ENCODE measurements at places on chromosomes 4 and X. TPM values are rescaled to one million over a fixed set of nuclear protein-coding genes. Genes with fewer than 3 reads are reported as not detected.

DNA sequence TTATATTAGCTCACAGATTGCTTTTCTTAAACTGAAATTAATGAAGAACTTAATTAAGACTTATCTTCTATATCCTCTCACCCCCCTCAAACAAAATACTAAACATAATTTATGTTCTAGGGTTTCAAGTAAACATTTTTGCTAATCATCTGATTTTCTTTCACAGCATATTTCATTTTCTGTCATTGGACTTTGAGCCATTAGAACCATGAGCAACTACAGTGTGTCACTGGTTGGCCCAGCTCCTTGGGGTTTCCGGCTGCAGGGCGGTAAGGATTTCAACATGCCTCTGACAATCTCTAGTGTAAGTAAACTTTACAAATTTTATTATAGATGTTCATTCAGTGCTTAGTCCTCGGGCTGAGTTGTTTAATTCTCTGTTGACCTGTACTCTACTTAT is 3.3 kb downstream of the PDLIM5 start:
- peaks cover 28% of the 10 kb centered on the region for H3K4me1 ChIP-seq
- H3K27ac ChIP-seq, result no peak overlapping the region
- H3K4me3 ChIP-seq, result no peak overlapping the region
- no peak for DNase-seq
- H3K36me3 ChIP-seq, result peaks cover 2% of the 10 kb centered on the region

DNA sequence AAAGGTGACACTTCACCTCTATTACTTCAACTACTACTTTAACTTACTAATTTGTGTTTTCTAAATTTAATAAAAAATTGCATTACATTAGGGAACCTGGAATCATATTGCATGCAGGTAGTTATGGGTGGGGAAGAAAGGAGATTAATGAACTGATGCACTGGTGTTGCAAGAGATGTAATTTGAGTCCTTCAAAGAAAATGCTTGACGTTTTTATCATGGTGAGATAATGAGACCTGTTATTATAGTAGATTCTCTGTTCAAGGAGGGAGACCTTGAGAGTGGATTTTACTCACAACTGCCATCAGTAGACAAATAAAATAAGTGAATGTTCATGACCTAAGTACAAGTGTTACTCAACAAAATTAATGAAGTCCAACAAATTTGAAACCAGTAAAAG is 26.4 kb upstream of the MED14 start:
- H3K27ac ChIP-seq, result no peak overlapping the region
- H3K36me3 ChIP-seq, result no peaks in the 10 kb centered on the region
- H3K4me3 ChIP-seq, result no peak overlapping the region
- no peak for DNase-seq
- H3K4me1 ChIP-seq, result no peaks in the 10 kb centered on the region

- H3K27ac ChIP-seq, result no peak overlapping the region
- H3K36me3 ChIP-seq, result peaks cover 8% of the 10 kb centered on the region
- peaks cover 6% of the 10 kb centered on the region for H3K27me3 ChIP-seq
- peak overlapping the region; percentile 94 for H3K4me3 ChIP-seq
Observed at GRCh38 chr4:159105761-159106243, 2.9 kb downstream of the RAPGEF2 start.

GRCh38 chrX:71615954-71616353 is 2.4 kb downstream of the CXCR3 start:
- H3K27me3 ChIP-seq, result no peaks in the 10 kb centered on the region
- peak overlapping the region; percentile 91 for H3K4me3 ChIP-seq
- DNase-seq, result no peak
- H3K4me1 ChIP-seq, result peaks cover 67% of the 10 kb centered on the region
- H3K27ac ChIP-seq, result peak overlapping the region; percentile 90

DNA sequence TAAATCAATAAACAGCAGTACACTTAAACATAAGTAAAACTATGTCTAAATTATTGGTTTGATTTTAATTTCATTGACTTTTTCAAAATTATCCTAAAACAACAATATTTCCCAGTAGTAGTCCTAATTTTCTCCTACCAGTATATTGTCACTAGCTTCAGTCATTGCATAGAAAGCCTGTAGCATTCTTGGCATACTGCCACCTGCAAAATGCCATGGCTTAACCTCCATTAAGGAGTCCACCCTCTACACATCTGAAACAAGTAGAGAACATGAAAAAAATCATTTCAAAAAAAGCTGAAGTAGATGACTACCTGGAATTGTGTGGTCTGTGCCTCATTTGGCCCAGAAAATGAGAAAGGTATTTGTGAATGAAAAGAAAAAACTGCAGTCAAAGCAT is 348.5 kb downstream of the INPP4B start:
- no peaks in the 10 kb centered on the region for H3K27me3 ChIP-seq
- H3K36me3 ChIP-seq, result peaks cover 5% of the 10 kb centered on the region
- H3K27ac ChIP-seq, result no peak overlapping the region
- no peaks in the 10 kb centered on the region for H3K4me1 ChIP-seq
- H3K4me3 ChIP-seq, result no peak overlapping the region

- H3K27ac ChIP-seq, result no peak overlapping the region
- no peaks in the 10 kb centered on the region for H3K36me3 ChIP-seq
- DNase-seq, result no peak
- H3K4me3 ChIP-seq, result no peak overlapping the region
- peaks cover 7% of the 10 kb centered on the region for H3K4me1 ChIP-seq
Observed at GRCh38 chrX:13110433-13111324, 66.3 kb upstream of the FAM9C start.

DNA sequence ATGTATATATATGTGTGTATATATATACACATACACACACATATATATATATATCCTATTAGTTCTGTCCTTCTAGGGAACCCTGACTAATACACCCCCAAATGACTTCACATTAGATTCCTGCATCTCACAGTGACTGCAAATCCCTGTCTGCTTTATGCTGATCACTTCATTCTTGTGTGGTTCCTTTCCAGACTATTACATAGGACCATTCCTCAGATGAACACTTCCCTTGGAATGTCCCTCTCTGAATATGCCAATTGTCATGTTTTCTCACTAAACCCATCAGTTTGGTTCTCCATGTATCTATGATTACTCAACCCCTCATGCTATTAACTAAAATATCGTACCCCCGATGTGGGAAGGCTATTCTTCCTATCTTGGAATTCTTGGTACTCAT is 605.2 kb upstream of the NR3C2 start:
- no peak overlapping the region for H3K4me3 ChIP-seq
- no peaks in the 10 kb centered on the region for H3K4me1 ChIP-seq
- no peak overlapping the region for H3K27ac ChIP-seq
- no peaks in the 10 kb centered on the region for H3K36me3 ChIP-seq
- DNase-seq, result no peak
- no peaks in the 10 kb centered on the region for H3K27me3 ChIP-seq

DNA sequence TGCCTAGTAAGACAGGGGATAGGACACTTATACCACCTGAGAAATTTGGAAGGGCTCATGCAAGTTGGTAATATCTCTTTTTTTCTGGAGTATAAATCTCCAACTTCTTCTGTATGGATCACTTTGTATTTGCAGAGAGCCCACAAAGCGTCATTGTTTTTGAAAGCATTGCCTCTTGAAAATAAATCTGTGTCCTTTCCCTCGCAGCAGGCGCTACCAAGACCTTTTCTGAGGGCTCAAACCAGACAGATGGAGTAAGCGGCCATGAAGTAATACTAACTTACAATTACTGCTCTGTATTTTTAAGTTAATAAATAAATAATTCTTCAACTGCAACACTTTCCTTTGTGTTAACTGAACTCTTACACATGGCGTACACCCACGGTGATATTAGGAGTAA is 56.0 kb upstream of the FBXW7 start:
- H3K27me3 ChIP-seq, result no peaks in the 10 kb centered on the region
- no peak for DNase-seq
- no peak overlapping the region for H3K27ac ChIP-seq
- H3K4me1 ChIP-seq, result peaks cover 2% of the 10 kb centered on the region

- H3K4me3 ChIP-seq, result no peak overlapping the region
- H3K27ac ChIP-seq, result no peak overlapping the region
- no peaks in the 10 kb centered on the region for H3K36me3 ChIP-seq
- DNase-seq, result no peak
Observed at GRCh38 chrX:11535156-11535919, 130.4 kb downstream of the ARHGAP6 start.

DNA sequence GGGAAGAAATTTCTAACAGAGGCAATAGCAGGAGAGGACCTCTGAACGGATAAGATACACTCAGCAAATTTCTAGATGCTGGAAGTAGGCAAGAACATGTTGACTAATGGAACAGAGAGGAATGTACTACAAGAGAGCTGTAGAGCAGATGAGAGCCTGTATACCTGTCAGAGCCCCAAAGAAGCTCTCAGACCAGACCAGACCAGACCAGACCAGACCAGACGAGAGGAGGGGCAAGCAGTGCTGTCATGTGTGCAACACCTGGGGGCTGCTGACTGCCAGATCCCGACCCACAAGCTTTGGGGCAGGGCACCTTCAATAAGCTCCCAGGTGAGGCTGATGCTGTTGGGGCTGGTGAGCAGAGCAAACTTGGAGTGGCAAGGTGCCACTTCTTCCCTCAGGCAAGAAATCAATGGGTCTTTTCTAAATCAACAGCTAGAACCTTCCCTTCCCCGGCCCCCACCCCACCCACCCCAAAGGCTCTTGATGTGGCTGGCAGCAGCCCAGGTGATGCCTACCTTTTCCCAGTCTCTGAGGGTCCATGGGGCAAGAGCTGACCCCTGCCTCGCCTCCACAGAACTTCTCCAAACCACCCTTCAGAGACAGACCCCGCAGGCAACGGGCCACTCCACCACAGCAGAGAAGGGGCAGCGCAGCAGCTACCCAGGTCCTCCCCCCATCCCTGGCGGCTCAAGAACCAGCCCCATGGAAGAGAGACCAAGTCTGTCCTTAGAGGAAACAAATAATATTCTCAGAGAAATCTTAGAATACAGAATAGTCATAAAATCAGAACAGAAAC is 32.7 kb downstream of the MECP2 start:
- H3K4me3 ChIP-seq, result no peak overlapping the region
- DNase-seq, result no peak

GRCh38 chr4:123452616-123453015 is 56.0 kb downstream of the SPRY1 start:
- no peaks in the 10 kb centered on the region for H3K36me3 ChIP-seq
- H3K27me3 ChIP-seq, result peaks cover 4% of the 10 kb centered on the region
- H3K27ac ChIP-seq, result no peak overlapping the region
- H3K4me1 ChIP-seq, result peaks cover 14% of the 10 kb centered on the region

GRCh38 chr4:112341033-112341432 is 43.9 kb downstream of the ALPK1 start:
- no peak overlapping the region for H3K4me3 ChIP-seq
- no peaks in the 10 kb centered on the region for H3K4me1 ChIP-seq
- H3K27ac ChIP-seq, result no peak overlapping the region

DNA sequence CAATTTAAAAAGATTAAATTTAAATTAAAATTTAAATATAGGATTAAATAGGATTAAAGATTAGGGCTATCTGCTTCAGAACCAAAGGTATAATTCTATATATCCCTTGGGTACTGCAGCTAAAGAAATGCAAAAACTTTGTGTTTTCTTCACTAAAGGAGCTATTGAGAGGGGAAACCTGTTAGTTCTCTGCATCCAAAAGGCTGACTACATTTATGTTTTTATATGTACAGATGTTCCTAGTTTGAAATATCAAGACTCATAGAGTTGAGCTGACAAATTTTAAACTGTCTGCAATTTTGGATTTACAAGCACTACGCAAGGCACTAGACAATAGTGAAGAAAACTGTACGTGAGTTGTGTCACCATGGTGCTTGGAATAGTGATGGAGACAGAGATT is 95.2 kb downstream of the CEP44 start:
- H3K27ac ChIP-seq, result no peak overlapping the region
- peaks cover 13% of the 10 kb centered on the region for H3K27me3 ChIP-seq
- no peaks in the 10 kb centered on the region for H3K36me3 ChIP-seq
- DNase-seq, result no peak

DNA sequence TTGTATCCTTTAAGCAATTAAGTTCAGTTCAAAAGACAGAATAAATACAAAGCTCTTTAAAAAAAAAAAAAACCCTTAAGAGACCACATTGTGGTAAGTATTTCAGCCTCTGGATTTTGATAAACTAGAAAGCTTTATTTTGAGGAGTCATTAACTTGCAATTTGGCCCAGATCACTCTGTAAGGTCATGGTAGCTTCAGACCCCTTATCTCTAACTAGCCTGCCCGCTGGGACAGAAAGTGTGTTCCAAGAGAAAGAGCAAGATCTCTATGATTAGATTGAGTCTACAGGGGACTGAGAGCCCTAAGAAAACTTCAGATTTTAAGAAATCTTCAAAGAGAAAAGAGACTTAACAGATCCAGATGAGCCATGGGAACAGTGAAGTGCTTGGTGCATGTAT is 45.6 kb downstream of the GALNT7 start:
- peaks cover 5% of the 10 kb centered on the region for H3K4me1 ChIP-seq
- H3K27ac ChIP-seq, result no peak overlapping the region
- H3K27me3 ChIP-seq, result no peaks in the 10 kb centered on the region

- DNase-seq, result no peak
- H3K27me3 ChIP-seq, result peaks cover 50% of the 10 kb centered on the region
Observed at GRCh38 chr4:153154007-153154975, 50.0 kb upstream of the TRIM2 start.

GRCh38 chr4:55475394-55476243 is 71.1 kb downstream of the CLOCK start:
- no peak overlapping the region for H3K4me3 ChIP-seq
- H3K27ac ChIP-seq, result no peak overlapping the region
- H3K36me3 ChIP-seq, result peaks cover 26% of the 10 kb centered on the region
- DNase-seq, result peak; percentile 39
- peaks cover 14% of the 10 kb centered on the region for H3K4me1 ChIP-seq

GRCh38 chr4:188869581-188869980 is 730.3 kb downstream of the TRIML1 start:
- no peak overlapping the region for H3K4me3 ChIP-seq
- no peak for DNase-seq
- no peaks in the 10 kb centered on the region for H3K36me3 ChIP-seq
- no peaks in the 10 kb centered on the region for H3K27me3 ChIP-seq

- no peak overlapping the region for H3K27ac ChIP-seq
- H3K36me3 ChIP-seq, result no peaks in the 10 kb centered on the region
- no peak overlapping the region for H3K4me3 ChIP-seq
- H3K4me1 ChIP-seq, result peaks cover 7% of the 10 kb centered on the region
Observed at GRCh38 chr4:122865425-122865824, 38.8 kb downstream of the FGF2 start.

DNA sequence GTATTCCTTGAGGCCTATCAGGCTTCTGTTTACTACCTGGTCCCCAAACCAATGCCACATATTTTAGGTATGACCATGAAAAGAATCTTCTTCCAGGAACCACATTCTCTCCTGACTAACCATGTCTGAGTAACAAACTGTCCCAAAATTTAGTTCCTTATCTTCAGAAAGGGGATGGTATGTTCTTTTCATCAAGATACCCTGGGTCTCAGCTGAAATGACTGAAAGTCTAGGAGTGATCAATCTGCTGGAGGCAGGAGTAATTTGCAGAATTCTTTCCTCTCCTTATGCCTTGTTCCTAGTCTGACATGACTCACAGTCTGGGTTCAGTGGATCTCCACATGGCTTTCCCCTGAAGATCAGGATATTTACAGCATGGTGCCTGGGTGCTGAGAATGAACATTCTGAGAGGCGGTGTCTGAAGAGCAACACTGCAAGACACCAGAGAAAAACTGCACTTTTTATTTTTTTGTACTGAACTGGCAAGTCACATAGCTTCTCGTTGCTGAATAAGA is 665.5 kb downstream of the TLL1 start:
- H3K27ac ChIP-seq, result no peak overlapping the region
- DNase-seq, result no peak
- H3K27me3 ChIP-seq, result no peaks in the 10 kb centered on the region
- no peaks in the 10 kb centered on the region for H3K36me3 ChIP-seq
- H3K4me1 ChIP-seq, result no peaks in the 10 kb centered on the region

Gene MTTP
- total RNA-seq, result 0.15 TPM

Gene LYAR
- total RNA-seq, result 47.4 TPM

Gene RTL3
- not detected for total RNA-seq

Gene RHOXF2B
- not detected for total RNA-seq

Gene RBM41
- total RNA-seq, result 15.7 TPM

Gene NPNT
- total RNA-seq, result not detected

Gene EOLA2
- 40.6 TPM for total RNA-seq

Gene FRMD7
- total RNA-seq, result not detected

Gene ZNF157
- total RNA-seq, result 0.15 TPM

Gene NSG1
- total RNA-seq, result 7.7 TPM

Gene TMEM144
- not detected for total RNA-seq

Gene SYP
- 1.2 TPM for total RNA-seq
